ENCODE measurements at places on chromosomes 1 and 21. TPM values are rescaled to one million over a fixed set of nuclear protein-coding genes. Genes with fewer than 3 reads are reported as not detected.

- no peak for DNase-seq
- peaks cover 36% of the 10 kb centered on the region for H3K4me1 ChIP-seq
- no peak overlapping the region for H3K27ac ChIP-seq
- H3K4me3 ChIP-seq: no peak overlapping the region
- no peaks in the 10 kb centered on the region for H3K36me3 ChIP-seq
Measured at GRCh38 chr1:226310637-226311195, 1.8 kb upstream of the LIN9 start.

- peak; percentile 83 for DNase-seq
- no peaks in the 10 kb centered on the region for H3K27me3 ChIP-seq
- no peak overlapping the region for H3K4me3 ChIP-seq
Measured at GRCh38 chr1:229694053-229694693, 68.1 kb downstream of the URB2 start.

The LCE3B gene
- not detected for total RNA-seq

The DPM3 gene
- total RNA-seq: 54.5 TPM

DNA sequence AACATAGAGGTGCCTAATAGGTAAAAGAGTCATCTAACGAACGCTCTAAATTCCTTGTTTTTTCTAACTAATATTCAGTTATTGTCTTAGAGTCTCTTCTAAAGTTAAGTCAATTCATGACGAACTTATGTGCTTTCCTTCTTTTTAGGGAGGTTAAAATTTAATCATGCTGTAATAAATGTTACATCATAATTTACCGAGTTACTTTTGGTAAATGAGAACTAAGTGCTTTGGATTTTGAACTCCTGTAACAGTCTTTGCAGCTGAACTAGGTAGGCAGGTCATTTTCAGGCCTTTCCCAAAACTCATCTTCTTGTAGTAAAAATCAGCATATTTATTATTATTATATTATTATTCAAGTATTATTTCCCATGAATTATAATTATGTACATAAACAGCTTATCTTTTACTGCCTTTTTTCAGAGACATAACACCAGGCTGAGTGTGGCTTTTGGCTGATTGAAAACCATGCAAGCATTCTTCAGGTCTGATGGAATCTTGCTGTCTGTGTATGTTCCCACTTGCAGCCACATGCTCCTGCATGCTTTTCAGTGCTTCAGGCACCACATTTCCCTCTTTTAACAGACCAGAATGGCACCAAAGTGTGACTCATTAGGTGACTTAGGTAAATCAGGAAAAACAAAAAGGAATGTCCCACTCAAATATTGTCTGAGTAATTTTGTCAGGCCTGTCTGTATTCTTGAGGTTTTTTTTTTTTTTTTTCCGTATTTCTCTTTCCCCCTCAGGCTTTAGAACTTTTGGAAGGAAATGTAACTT, 81.0 kb upstream of the CD55 start:
- no peaks in the 10 kb centered on the region for H3K36me3 ChIP-seq
- peaks cover 7% of the 10 kb centered on the region for H3K4me1 ChIP-seq
- no peak overlapping the region for H3K27ac ChIP-seq
- no peak for DNase-seq

GRCh38 chr21:34186109-34186719, 112.8 kb downstream of the MRPS6 start:
- DNase-seq: no peak
- no peak overlapping the region for H3K27ac ChIP-seq
- H3K4me1 ChIP-seq: no peaks in the 10 kb centered on the region

GRCh38 chr1:230883967-230884366, 15.6 kb upstream of the C1orf198 start:
- H3K36me3 ChIP-seq: no peaks in the 10 kb centered on the region
- no peak for DNase-seq
- H3K4me1 ChIP-seq: no peaks in the 10 kb centered on the region
- H3K27me3 ChIP-seq: peaks cover 15% of the 10 kb centered on the region
- H3K27ac ChIP-seq: no peak overlapping the region

The LCE2B gene
- total RNA-seq: not detected

The OR6K6 gene
- total RNA-seq: not detected

DNA sequence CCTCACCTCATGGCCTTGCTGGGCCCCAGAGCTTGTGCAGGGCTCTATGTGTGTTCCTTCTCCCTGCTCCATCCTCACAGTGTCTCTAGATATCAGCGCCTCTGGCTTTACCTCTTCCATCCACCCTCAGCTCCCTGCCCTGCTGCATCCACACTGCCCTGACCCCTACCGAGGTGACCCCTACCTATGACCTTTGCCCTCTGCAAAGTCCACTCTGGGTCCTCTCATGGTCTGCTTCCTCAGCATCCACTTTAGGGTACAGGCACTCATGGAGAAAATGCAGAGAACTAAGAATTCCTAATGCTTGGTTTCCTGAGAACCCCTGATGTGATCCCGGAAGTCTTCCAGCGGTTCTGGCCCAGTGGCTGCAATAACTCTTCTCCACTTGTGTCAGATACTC, 46.9 kb upstream of the PAXBP1 start:
- no peaks in the 10 kb centered on the region for H3K36me3 ChIP-seq
- no peak for DNase-seq
- no peak overlapping the region for H3K27ac ChIP-seq
- no peak overlapping the region for H3K4me3 ChIP-seq
- H3K4me1 ChIP-seq: no peaks in the 10 kb centered on the region

DNA sequence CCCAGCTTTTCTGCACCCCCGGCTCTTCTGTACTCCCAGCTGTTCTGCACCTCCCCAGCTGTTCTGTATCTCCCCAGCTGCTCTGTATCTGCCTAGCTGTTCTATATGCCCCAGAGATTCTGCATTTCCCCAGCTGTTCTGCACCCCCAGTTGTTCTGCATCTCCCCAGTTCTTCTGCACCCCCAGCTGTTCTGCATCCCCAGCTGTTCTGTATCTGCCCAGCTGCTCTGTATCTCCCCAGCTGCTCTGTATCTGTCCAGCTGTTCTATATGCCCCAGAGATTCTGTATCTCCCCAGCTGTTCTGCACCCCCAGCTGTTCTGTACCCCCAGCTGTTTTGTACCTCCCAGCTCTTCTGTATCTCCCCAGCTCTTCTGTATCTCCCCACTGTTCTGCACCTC, 41.1 kb downstream of the UMODL1 start:
- no peak overlapping the region for H3K4me3 ChIP-seq
- peaks cover 64% of the 10 kb centered on the region for H3K27me3 ChIP-seq
- no peaks in the 10 kb centered on the region for H3K36me3 ChIP-seq

DNA sequence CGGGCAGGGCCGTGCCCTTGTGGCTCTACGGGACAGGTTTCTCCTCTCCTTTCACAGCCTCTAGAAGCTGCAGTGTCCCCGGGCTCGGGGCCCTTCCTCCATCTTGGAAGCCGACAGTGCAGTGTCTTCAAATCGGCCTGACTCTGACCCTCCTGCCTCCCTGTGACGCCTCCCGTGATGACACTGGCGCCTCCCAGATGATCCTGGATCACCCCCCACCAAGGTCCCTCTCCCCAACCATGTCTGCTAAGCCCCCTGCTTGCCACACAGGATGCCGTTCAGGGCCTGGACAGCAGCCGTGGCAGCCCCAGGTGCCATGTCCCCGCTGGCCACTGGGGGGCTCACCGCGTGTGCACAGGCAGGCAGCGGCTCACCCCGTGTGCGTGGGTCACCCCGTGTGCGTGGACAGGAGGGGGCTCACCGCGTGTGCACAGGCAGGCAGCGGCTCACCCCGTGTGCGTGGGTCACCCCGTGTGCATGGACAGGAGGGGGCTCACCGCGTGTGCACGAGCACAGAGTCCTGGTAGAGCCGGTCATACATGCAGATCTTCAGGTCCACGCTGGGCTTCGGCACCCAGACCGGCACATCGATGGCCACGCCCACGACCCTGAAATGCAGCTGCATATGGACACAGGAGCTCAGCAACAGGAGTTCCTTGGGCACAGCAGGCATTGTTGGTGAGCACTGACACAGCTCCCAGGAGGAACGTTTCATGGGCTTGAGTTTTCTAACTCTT, 24.9 kb upstream of the TMEM52 start:
- peaks cover 15% of the 10 kb centered on the region for H3K4me1 ChIP-seq
- no peak overlapping the region for H3K27ac ChIP-seq
- H3K36me3 ChIP-seq: no peaks in the 10 kb centered on the region
- H3K27me3 ChIP-seq: peaks cover 67% of the 10 kb centered on the region
- H3K4me3 ChIP-seq: peak overlapping the region; percentile 17
- DNase-seq: no peak

Measured in left ventricle myocardium inferior (tissue), 1 donor.